ENCODE measurements at places on chromosomes 3 and 15.

- no peak for DNase-seq
Measured at GRCh38 chr15:88535607-88536313, 10.7 kb downstream of the DET1 start.

GRCh38 chr15:71128939-71129562, 13.8 kb downstream of the THSD4 start:
- DNase-seq, result no peak

- no peak for DNase-seq
Measured at GRCh38 chr3:29718661-29719065, 437.8 kb downstream of the RBMS3 start.

GRCh38 chr3:73762855-73763254, 138.1 kb upstream of the PDZRN3 start:
- no peak for DNase-seq

DNA sequence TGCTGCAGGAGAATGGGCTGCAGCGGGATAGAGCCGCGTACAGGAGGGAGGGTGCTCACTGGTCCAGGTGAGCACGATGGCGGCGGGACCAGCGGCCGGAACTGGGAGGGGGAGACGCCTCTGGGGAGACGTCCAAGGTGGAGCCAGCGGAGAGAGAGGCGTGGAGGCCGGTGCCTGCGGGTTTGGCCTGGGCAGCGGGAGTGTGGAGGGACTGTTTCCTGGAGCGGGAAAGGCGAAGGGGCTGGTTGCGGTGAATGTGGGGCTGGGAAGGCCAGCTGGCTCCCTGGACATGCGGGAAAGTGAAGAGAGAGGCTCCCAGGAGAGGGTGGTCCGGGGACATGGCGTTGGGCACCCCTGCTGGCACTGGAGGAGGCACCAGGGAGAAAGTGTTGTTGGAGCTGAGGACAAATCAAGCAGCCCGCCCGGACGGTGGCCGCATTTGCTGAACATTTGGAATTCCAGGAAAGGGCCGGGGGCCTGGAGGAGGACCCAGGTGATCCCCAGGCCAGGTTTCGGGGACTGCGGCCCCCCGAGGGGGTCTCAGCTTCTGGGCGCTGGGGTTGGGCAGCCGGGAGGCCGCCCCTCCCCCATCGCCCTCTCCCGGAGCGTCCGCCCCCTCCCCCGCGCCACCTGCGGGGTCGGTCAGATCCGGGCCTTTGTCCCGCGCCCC, 34.3 kb downstream of the DNAJB8 start:
- no peak for DNase-seq

GRCh38 chr3:81437683-81438082, 323.8 kb downstream of the GBE1 start:
- no peak for DNase-seq

DNA sequence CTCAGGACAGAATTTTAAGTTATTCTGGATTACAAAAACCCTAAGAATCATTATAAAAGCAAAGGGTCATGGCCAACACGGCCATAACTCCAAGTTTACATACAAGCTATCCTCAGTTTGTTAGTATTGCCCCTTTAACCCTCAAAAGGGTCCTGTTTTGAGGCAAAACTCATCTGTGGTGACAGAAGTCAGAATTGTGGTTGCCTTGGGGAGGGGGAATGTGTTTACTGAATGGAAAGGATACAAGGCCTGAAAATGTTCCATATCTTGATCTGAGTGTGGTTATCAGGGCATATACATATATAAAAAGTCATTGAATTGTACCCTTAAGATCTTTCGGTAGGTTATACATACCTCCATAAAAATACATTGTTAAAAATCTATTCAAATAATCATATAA, 2.1 kb downstream of the SFMBT1 start:
- DNase-seq, result no peak

- no peak for DNase-seq
Measured at GRCh38 chr3:111727843-111728565, 131.1 kb upstream of the PHLDB2 start.

DNA sequence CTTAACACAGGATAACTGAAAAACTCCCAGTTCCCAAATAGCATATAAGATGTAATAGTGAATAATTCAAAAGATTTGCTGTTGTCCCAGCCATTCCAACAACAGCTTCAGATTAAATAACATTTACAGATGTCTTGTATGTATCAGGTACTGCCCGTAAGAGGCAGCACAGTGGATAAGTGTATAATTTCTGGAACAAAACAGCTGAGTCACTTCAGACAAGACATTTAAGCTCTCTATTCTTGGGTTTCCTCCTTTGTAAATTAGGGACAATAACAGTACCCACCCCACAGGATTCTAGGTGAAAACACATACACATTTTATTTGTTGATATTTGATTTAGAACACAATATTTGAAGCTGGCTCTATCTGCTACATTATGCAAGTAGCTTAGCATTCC, 2.6 kb upstream of the WWTR1 start:
- DNase-seq, result no peak

- DNase-seq, result no peak
Measured at GRCh38 chr15:101014921-101015841, 96.0 kb downstream of the LRRK1 start.

DNA sequence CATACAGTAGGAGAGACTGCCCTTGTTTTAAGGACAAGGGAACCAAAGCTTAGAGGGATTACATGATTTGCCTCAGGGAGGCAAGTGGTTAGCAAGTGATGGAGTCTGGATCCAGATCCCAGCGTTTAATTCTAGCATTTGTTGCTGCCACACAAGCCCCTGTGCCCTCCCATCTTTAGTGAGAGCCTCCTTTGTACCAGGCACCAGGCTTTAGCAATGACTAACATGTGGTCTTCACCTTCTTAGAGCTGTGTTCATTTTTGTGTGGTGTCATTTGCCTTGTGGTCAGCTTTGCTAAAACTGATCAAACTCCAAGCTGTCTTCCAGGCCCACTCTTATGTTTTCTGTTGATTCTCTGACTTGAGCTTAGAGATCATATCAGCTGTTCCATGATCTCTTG, 290.5 kb downstream of the RPLP1 start:
- DNase-seq, result no peak

- DNase-seq, result no peak
Measured at GRCh38 chr3:140007911-140008869, 73.2 kb downstream of the CLSTN2 start.

- no peak for DNase-seq
Measured at GRCh38 chr3:33256249-33256648, 21.0 kb upstream of the FBXL2 start.

DNA sequence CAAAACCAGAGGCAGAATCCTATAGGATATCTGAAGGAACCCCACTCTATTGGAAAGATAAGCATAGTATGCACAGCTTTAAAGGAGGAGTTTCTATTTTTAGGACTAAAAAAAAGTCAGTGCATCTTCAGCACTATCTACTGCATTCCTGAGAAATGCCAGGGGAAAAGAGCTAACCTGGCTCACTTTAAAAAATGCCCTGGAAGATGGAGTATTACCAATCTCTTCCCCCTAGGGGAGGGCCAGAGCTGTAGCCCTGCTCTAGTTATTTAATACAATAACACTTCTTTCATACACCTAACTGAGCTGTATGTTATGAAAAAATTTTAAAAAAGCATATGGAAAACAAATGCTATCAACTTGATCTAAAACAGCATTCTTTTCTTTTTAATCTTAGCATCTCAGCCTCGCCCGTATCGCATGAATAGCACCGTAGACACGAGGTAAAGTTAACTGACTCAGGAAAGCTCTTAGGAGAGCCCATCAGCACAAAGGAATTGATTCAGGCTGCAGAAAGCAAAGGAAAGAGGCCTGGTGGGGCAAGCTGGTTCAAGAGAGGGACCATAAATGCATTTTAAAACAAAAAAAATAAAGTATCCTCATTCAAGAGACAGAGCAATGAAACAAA, 50.2 kb downstream of the TGM4 start:
- no peak for DNase-seq

GRCh38 chr3:118909763-118910162, 124.9 kb downstream of the IGSF11 start:
- no peak for DNase-seq

- DNase-seq, result no peak
Measured at GRCh38 chr15:70100474-70101341, 3.0 kb upstream of the TLE3 start.

GRCh38 chr3:51002495-51002894, 327.8 kb downstream of the DOCK3 start:
- DNase-seq, result no peak

DNA sequence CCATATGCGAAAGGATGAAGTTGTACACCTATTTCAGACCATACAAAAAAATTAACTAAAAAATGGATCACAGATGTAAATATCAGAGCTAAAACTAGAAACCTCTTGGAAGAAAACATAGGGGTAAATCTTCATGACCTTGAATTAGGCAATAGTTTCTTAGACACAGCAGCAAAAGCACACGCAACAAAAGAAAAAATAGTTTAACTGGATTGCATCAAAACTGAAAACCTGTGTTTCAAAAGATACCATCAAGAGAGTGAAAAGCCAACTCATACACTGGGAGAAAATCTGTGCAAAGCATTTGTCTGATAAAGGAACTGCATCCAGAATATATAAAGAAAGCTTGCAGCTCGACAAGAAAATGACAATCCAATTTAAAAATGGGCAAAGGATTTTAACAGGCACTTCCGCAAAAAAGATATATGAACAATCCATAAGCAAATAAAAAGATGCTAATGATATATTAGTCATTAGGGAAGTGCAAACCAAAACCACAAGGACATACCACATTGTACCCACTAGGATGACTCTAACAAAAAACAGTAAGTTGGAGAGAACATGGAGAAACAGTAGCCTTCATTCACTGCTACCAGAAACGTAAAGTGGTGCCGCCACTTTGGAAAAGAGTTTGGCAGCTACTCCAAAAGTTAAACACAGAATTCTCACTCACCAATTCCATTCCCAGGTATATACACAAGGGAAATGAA, 263.1 kb downstream of the ADAMTS17 start:
- DNase-seq, result no peak

GRCh38 chr15:47486040-47486439, 231.3 kb upstream of the SEMA6D start:
- no peak for DNase-seq

- DNase-seq, result no peak
Measured at GRCh38 chr15:73009066-73010056, 42.9 kb upstream of the NEO1 start.

GRCh38 chr3:126923423-126923822, 59.5 kb upstream of the PLXNA1 start:
- DNase-seq, result no peak

- DNase-seq, result no peak
Measured at GRCh38 chr3:151330379-151330778, 1.0 kb upstream of the P2RY13 start.

DNA sequence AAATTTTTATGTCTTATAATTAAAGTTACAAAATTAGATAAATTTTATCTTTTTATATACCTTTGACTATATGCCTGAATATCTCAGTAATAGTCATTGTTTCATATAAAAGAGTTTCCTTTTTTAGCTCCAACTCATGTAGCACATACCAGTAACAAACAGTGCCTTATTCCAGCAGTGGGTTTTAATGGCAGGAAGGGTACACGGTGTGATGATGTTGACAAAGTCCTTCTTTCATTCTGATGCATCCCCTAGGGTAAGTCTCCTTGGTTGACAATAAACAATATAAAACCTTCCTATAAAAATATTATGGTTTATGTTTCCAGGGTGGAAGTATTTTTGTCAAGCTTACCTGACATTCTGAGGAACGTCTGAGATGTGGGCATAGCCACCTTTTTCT, 77.2 kb upstream of the FGF12 start:
- DNase-seq, result no peak

DNA sequence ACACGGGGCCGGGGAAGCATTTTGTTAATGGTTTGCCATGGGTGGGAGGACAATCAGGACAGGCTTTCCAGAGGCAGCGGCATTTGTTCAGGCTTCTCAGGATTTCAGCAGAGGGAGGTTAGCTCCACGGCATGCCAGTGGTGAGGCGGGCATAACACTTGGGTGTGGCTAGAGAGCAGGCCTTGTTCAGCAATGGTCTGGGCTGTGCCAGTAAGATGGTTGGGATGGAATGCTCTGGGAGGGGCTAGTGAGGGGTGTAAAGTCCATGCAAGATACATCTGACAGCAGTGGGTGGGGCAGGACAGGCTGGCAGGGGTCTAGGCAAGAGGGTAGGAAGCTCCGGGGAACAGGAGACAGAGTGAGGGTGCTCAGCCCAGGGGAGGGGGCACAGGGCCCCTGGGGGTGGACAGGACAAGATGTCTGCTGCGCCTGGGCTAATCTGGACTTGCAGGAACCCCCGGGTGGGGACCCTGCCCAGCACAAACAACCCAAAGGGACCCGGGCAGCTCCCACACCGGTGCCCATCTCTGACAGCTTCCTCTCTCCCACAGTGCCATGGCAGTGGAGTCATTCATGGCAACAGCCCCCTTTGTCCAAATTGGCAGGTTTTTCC, 8.4 kb downstream of the TMEM43 start:
- no peak for DNase-seq

GRCh38 chr3:197590313-197590962, 34.7 kb upstream of the BDH1 start:
- no peak for DNase-seq

- no peak for DNase-seq
Measured at GRCh38 chr3:131983689-131984088, 51.1 kb downstream of the CPNE4 start.

GRCh38 chr3:17088602-17089313, 204.0 kb downstream of the PLCL2 start:
- DNase-seq, result no peak

DNA sequence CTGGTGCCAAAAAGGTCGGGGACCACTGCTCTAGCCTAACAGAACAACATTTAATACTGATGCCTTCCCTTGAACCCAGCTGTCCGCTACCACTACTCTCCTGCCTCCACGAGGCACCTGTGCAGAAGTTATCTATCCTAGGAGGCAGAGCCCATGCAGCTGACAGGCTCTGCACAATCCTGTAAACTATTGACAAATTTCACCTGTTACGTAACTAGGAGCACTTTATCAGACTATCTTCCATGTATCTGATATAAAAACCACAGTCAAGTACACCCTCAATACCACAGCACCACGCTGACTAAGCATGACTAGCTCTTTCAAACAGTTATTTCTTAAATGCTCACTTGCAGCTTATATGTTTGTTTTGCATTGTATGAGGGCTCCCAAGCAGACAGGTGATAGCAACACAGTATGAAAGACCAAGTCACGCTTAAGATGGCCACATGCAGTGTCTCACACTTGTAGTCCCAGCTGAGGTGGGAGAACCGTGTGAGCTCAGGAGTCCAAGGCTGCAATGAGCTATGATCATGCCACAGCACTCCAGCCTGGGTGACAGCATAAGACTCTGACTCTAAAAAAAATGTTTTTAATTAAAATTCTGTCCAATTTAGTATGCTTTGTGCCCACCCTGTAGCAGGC, 4.5 kb upstream of the IL17RC start:
- DNase-seq, result no peak

- no peak for DNase-seq
Measured at GRCh38 chr3:123100193-123100776, 33.5 kb downstream of the PDIA5 start.

DNA sequence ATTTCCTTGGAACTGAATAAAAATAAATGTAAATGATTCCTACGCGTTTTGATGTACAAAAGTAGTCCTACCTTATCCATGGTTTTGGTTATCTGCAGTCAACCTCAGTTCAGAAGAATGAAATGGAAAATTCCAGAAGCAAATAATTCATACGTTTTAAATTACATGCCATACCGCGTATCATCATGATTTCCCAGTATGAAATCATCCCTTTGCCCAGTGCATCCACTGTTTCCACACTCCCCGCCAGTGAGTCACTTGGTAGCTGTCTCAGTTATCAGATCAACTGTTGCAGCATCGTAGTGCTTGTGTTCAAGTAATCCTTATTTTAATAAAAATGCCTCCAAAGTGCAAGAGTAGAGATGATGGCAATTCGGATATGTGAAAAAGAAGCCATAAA, 9.1 kb upstream of the MFSD1 start:
- DNase-seq, result no peak
